ENCODE measurements at places on chromosomes 1 and 21. TPM values are rescaled to one million over a fixed set of nuclear protein-coding genes. Genes with fewer than 3 reads are reported as not detected.

DNA sequence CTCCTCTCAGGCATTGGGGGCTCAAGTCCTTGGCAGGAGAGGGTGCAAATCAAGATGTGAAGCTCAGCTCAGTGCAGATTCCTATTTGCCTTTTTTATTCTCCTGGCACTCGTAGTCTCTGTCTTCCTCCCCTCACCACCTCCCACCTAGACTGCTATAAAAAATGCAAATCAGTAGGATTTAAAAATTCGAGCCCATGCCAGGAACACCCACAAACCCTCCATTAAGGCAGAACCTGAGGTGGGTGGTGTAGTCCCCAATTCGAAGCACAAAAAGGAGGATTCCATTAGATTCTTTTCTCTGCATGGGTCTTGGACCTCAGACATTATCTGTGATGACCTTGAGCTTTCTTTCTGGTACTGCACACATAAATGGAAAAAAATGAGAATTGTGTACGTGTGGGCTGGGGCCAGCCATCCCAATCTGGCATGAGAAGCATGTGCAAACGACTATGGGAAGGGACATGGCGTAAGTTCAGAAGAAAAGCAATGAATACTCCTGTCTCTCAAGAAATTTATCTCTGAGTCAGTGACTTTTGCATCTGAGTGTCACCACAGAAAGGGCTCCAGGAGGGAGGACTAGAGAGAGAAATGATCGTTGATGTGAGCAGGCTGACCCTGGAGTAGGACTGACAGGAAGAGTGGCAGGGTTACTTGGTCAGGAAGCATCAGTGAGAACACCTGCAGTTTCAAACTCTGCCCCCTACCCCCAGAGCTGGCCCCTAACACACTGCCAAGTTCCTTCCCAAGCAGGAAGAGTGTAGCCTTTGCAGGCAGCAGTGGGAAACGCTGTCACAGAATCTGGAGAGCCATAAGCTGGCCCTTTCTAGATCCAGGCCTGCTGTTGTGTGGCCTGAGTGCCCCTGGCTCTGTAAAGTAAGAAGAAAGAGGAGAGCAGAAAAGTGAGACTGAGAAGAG, 1.7 kb downstream of the INKA2 start:
- no peak for DNase-seq

DNA sequence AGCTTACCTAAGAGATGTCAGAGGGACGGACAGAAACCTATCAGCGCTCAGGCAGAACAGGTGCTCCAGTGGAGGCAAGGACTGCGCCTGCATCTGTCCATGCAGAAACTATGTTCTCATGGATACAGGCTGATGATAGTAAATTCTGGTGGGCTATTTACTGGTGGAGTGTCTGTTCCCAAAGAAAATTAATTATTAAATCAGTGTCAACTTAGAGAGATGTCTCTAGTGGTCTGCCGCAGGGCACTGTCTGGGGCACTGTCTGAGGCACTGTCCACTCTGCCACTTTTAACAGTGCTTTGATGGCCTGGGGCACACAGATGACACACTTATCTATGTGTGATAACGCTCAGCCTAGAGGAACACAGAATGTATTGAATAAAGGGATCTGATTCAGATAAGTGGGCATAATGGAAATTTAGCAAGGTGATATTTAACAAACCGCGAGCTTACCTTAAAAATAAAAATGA, 148.1 kb downstream of the RGS7 start:
- DNase-seq, result no peak

DNA sequence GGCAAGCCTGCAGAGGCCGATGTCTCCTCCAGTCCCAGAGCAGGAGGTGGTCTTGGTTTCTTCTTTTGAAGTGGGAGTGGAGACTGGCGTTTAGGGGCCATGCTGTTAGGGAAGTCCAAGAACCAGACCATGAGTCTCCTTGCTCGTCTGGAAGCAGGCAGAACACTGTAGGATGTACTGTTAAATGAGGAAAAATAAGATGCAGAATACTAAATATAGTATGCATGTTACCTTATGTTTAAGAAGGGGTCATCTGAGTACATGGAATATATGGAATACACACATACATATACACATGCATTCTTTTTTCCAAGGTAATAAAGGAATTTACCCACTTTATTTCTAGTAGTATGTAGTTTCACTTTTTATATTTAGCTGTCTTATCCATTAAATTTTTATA, at the start of gene SETSIP:
TSS of gene SETSIP (minus strand) at position 101 of the 400 bp plus-strand sequence. CDS start at position 101, 0 bp downstream.
- DNase-seq, result no peak

GRCh38 chr1:246308533-246309075, 198.5 kb downstream of the SMYD3 start:
- no peak for DNase-seq

- no peak for DNase-seq
These were observed 86.5 kb upstream of the HMGB4 start for GRCh38 chr1:33777337-33777736.

GRCh38 chr21:33025489-33026442, at the start of gene OLIG2:
TSS of gene OLIG2 (plus strand) at chr21:33025935. CDS start at chr21:33026863, 928 bp downstream.
- no peak for DNase-seq

DNA sequence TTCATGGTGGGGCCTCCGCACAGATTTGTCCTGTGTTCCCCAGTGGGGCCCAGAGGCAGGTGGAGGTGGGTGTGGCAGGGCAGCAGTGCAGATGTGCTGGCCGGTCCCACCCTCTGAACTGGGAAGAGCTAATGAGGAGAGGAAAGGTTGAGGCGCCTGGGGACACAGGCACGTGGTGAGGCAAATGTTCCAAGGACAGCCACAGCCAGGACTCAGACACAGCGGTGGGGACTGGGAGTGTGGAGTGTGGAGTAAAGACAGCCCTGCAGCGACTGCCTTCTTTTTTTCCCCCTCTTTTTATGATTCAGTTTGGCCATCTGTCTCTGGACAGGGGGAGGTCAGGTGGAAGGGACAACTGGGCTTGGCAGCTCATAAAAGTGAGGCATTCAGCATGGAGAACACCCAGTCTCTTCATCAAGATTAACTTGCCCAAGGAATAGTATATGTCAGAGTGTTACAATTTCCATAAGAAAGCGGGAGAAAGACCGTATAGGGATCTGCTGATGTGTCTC, 104.2 kb upstream of the GCLM start:
- no peak for DNase-seq

- DNase-seq, result no peak
These were observed 11.9 kb downstream of the FGGY start for GRCh38 chr1:59308839-59309238.

- DNase-seq, result no peak
These were observed 277.6 kb downstream of the PBX1 start for GRCh38 chr1:164836614-164837018.

Gene TCP10L
- 2.1 TPM for total RNA-seq

Gene C1orf185
- total RNA-seq, result not detected

All from PC-3 (cell line).